Left lung (tissue), 14 donors: ENCODE measurements at places on chromosomes 13 and 19. TPM values are rescaled to one million over a fixed set of nuclear protein-coding genes. Genes with fewer than 3 reads are reported as not detected.

Gene ZNF221
- total RNA-seq = 4.3 TPM

GRCh38 chr19:42129399-42130253 lies 2.6 kb downstream of the POU2F2 start:
- peaks cover 8% of the 10 kb centered on the region for H3K4me1 ChIP-seq
- no peak for DNase-seq
- peak overlapping the region; percentile 49 for H3K4me3 ChIP-seq
- H3K36me3 ChIP-seq = no peaks in the 10 kb centered on the region

DNA sequence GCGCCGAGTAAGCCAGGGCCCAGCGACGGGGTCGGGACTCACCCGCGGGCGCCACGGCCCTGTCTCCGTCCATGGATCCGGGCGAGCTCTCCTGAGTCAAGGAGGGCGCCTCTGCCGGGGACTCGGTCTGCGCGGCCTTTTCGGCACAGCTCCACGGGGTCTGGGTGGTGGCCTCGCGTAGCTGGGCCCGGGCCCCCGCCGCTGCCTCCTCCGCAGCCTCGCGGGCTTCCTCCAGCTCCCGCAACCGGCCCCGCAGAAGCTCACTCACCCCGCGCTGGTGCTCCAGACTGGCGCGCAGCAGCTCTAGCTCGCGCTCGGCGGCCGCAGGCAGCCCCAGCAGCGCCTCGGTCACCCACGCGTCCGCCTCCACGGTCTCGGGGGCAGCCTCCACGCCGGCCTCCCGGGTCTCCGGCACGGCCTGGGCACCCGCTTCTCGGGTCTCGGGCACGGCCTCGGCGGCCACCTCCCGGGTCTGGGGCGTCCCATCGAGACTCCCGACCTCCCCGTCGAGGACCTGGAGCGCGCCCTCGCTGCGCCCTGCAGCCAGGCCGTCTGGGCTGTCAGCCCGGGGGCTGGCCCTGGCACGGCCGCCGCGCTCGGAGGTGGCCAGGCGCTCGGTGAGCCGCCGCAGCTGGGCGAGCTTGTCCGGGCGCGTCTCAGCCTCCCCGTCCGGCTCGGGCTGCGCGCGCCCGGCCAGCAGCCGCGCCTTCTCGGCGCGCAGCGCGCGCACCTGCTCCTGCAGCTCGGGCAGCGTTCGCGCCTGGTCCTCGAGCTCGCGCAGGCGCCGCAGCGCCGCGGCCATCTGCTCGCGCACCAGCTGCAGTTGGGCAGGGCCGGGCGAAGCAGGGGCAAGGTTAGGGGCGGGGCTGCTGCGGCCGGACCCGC lies 8.4 kb downstream of the KANK3 start:
- H3K36me3 ChIP-seq = no peaks in the 10 kb centered on the region
- H3K27ac ChIP-seq = no peak overlapping the region
- H3K4me1 ChIP-seq = peaks cover 41% of the 10 kb centered on the region

DNA sequence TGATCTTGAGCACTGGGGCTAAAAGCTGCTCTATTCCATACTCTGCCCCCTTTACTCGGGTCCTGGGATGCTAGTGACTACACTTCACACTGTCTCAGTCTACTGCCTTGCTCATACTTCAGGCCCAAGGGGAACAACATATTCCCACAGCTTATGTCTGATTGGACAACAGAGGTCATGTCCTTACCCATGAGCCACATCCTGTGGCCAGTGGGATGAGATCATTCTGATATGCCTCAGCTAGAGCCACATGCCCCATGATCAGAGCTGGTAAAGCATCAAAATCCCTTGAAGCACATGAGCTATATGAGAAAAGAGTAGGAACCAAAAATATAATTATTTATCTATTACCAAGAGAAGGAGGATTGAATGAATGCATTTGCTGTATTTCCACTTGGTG lies 290.1 kb upstream of the TSHZ3 start:
- DNase-seq = no peak
- no peak overlapping the region for H3K27ac ChIP-seq
- H3K4me1 ChIP-seq = no peaks in the 10 kb centered on the region
- H3K27me3 ChIP-seq = no peaks in the 10 kb centered on the region
- H3K4me3 ChIP-seq = no peak overlapping the region

DNA sequence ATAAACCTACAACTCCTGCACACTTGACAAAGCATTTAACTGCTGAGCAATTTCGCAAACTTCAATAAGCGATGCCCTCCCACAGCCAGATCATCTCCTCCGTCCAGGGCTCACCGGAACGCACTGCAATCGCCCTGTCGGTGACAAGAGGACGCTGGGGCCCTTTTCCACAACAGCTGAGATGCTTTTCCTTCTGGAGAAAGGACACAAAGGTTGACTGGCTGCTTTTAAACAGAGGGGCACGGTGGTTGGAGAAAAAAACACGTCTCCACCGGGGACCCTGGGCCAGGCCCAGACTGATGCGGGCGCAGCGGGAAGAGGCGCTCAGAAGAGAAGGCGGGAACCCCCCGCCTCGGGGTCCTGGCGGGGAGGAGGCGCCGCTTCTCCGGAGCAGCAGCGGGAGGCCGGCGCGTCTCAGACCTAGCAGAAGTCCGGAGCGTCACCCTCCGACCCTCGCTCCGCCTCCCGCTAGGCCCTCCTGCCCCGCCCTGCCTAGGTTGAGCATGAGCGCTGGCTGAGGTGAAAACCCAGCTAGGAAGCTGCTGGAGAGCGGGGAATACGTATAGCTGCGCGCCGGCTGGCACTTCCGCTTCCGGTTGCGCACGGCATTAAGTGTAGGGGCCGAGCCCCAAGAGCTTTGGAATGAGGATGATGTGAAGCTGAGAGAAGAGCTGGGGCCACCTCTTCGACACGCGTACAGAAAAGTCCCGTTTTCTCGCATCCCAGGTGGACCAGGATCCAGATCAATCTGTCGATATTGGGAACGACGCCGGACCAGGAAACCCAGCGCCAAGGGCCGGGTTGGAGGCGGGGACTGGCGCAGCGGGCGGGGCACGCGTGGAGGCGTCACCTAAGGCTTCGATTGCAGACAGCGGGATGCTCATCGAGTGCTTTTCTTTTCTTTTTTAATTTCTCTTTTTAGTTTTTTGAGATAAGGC lies at the start of gene ZNF846:
TSS of gene ZNF846 (minus strand) at position 564 of the 938 bp plus-strand sequence. CDS start 3,788 bp downstream, outside the sequence.
- H3K27ac ChIP-seq = peak within 1 kb of the TSS; percentile 96
- peaks cover 11% of the 10 kb centered on the region for H3K4me1 ChIP-seq
- peak; percentile 97 for DNase-seq
- H3K27me3 ChIP-seq = no peaks in the 10 kb centered on the region

Gene RUBCNL
- 1.9 TPM for total RNA-seq

GRCh38 chr13:40648841-40649240 lies 17.6 kb downstream of the FOXO1 start:
- H3K36me3 ChIP-seq = no peaks in the 10 kb centered on the region
- no peak for DNase-seq
- peak overlapping the region; percentile 1 for H3K27ac ChIP-seq
- H3K27me3 ChIP-seq = no peaks in the 10 kb centered on the region
- no peak overlapping the region for H3K4me3 ChIP-seq
- peaks cover 48% of the 10 kb centered on the region for H3K4me1 ChIP-seq

GRCh38 chr13:110894086-110894485 lies 20.8 kb downstream of the ANKRD10 start:
- no peak for DNase-seq
- H3K36me3 ChIP-seq = no peaks in the 10 kb centered on the region
- no peak overlapping the region for H3K27ac ChIP-seq
- no peaks in the 10 kb centered on the region for H3K4me1 ChIP-seq
- no peak overlapping the region for H3K4me3 ChIP-seq

- H3K4me3 ChIP-seq = no peak overlapping the region
- DNase-seq = no peak
- no peak overlapping the region for H3K27ac ChIP-seq
- no peaks in the 10 kb centered on the region for H3K36me3 ChIP-seq
- H3K4me1 ChIP-seq = peaks cover 19% of the 10 kb centered on the region
Measured at GRCh38 chr19:11384778-11385129, 640 bp upstream of the EPOR start.

Gene PALM
- 33.0 TPM for total RNA-seq
